EH (cell line): ENCODE measurements at places on chromosomes 12 and 14.

GRCh38 chr14:54129850-54130640 is 173.4 kb upstream of the BMP4 start:
- DNase-seq, result peak; percentile 13

GRCh38 chr14:92754966-92755365 is 6.5 kb upstream of the LGMN start:
- DNase-seq, result no peak

DNA sequence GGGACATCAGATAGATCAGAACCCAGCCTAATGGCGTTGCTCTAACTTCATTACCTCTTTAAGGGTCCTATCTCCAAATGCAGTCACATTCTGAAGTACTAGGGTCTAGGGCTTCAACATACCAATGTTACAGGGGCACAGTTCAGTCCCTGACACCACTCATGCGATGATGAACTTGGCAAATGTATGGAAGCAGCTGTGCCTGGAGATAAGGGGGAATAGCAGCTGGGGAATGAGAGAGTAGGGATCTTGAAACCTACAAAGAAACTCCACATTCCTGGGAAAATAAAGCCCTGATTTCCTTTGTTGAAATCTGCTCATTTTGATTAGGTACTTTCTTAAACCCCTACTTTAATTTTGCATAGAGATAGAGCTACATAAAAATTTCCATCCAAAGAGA is 20.5 kb upstream of the TMCC3 start:
- no peak for DNase-seq

DNA sequence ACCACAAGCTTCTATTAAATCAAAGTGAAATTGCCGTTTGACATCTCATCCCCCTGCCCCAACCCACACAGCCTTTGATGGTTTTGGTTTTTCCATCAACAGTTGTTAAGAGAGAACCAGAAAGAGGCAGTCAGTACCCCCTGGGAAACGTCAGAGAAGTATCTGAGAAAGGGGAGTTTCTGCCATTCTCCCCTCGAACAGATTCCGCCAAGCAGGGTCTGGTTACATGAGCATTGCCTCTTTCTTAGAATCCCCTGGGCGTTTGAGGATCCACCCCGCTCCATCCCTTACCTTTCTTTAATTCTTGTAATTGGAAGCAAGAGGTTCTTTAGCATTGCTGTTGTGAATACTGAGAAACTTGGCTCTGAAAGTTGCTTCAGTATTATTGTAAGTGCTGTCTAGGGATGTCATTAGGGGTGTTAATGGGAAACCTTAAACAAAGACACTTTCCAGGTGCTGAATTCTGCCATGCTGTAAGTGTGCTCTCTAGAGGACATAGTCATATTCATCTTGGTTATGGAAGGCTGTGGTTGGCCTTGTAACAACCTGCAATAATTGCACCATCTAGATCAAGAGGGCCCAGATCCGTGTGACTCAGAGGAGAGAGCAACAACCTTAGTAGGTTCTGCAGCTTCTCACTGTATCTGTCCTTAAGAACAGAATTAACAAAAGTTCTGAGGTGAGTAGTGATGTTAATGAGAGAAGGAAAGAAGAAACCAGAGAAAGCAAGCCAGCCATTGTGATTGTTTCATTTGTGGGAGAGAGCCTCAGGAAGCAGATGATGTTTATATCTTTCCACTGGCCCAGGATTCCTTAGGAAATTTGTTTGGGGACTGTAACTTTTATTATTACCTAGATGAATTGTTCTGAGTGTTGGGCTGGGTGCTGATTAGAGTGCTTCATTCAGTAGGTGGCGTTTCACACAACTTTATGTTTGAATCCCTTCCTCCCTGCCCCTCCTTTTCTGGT is 9.0 kb downstream of the TMBIM6 start:
- peak; percentile 63 for DNase-seq

DNA sequence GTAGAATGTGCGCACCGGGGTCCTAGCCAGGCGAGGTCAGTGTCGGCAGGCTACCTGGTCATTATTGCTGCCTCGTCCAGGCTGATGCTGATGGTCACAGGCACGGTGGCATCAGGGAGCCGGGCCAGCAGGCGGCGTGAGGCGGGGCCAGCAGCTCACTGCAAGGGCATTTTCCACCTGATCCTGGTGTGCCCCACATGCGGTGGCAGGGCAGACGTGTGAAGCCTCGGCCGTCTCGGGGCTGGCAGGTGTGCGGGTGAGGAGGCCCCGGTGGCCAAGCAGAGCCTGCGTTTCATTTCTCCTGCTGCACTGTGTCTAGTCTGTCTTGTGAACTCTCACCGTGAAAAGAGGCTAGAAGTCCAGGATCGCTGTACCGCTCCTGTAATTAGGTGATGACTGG is 12.0 kb upstream of the AMN start:
- no peak for DNase-seq

DNA sequence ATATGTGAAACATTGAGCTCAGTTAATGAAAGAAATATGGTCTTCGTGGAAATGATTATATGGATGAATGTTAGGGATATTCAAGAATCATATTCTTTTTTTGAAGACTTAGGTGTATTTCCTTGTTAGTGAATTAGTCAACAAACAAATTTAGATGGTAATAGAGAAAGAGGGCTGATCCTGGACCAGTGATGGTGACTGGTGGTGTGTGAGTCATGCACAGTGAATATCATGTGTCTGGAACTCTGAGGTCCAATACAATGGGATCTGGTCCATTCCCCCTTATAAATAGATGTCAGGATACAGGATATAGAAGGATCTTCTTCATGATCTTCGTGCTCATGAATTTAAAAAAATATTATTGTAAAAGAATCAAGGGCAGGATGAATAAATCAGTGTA is 64.4 kb upstream of the RTL1 start:
- no peak for DNase-seq

DNA sequence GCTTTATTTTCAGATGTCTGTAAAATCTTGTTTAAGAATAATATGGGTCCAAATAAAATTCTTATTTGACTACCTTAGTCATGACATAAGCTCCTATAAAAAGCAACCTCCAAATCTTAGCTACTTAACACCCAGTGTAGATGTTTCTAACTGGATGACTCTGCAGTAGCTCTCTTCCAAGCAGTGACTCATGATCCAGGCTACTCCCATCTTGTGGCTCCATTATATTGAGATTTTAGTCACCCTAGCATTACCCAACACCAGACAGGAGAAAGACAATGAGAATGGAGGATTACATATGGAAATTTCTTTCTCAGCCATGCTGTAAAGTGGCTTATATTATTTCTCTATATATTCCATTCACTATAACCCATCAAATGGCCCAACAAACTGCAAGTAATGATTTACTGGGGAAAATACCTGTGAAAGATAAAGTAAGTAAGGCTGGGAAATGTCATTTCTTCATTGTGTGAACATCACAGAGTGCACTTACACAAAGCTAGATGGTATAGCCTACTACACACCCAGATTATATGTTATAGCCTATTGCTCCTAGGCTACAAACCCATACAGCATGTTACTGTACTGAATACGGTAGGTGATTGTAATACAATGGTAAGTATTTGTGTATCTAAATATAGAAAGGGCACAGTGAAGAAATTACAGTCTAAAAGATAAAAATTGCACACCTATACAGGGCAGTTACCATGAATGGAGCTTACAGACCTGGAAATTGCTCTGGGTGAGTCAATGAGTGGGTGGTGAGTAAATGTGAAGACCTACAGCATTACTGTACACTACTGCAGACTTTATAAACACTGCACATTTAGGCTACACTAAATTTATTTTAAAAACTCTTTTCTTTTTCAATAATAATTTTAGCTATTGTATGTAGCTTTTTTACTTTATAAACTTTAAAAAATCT is 163.2 kb downstream of the DYRK2 start:
- peak; percentile 78 for DNase-seq

DNA sequence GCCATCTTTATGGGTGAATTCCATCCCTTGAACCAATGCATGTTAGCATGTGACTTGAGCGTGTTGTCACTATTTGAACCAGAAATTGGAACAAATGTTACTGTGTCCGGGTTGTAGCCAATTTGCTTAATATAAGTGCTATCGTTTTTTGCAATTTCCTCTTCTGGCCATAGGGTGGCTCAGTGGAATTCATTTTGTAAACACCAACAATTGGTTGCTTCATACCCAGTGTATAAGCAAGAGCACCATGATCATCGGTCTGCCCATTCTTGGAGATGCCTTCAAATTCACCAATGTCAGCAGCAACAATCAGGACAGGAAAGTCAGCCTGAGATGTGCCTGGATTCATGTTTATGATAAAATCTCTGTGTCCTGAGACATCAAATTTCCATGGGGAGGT is 5.0 kb upstream of the NEDD1 start:
- DNase-seq, result no peak

- no peak for DNase-seq
These were observed 145.1 kb downstream of the TSPAN9 start for GRCh38 chr12:3222306-3222705.

DNA sequence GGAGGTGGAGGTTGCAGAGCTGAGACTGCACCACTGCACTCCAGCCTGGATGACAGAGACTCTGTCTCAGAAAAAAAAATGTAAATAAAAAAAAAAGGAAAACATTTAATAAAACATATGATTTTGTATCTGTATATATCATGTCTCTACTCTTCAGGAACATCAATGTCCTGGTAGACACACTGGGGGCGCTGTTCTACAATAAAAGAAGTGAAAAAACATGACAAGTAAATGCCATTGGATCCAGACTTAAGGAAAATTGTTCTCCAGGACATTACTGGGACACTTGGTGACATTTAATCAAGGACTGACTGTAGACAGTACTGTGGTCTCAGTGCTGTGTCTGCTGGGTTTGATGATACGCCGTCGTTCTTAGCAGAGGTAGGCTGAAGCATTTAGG is 15.5 kb upstream of the KLC1 start:
- DNase-seq, result no peak

DNA sequence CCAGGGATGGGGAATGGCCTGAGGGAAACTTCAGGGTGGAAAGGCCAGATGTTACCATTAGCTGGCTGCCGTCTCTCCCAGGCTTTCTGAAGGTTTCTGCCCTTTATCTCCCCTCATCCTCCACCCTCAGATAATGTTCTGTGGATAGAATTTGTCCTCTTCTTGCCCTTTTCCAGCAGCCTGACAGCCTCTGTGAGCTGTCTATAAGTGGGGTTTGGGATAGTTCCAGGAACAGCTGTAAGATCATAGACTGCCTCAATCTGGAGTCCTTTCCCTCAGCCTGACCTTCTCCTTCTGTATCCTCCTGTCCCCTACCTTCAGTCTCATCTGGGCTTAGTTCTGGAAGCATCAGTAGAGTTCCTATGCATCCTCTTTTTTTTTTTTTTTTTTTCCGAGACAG is 2.8 kb upstream of the RND1 start:
- no peak for DNase-seq

GRCh38 chr14:56806760-56807159 is 3.5 kb downstream of the OTX2 start:
- no peak for DNase-seq

DNA sequence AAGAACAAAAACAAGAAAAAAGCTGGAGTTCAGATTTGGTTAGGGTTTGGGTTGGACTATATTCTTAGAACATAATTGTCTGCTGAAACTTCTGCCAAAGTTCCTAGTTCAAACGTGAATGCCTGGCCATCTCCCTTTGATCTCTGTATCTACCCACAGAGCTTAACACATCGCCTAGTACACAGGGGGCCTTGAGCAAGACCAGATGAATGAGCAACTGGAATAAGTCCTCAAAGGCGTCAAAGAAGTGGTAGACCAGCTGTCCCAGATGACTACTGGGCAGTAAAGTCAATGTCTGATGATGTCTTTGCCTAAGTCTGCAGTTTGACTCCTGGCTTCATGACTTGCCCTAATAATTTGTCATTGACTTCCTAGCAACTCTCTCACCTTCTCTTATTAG is 13.9 kb upstream of the STAB2 start:
- no peak for DNase-seq

- no peak for DNase-seq
These were observed 571 bp downstream of the CPNE6 start for GRCh38 chr14:24071836-24072430.

DNA sequence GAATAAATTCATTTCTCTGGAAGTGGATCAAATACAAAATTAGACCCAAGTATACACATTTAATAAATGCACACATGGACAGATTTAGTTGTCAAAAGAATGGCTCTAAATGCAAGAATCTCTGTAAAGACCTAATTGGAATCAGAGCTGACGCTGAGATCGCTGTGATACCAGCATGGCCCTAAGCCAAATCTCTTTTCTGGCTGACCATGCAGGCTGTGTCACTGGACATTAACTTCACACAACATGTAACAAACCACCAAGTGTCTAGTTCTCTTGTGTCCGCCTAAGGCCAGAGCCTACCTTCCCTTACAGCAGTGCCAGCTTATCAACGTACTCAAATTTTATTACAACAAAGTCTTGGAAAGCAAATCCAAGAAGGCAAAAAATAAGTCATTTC is 127.5 kb downstream of the MED13L start:
- DNase-seq, result peak; percentile 44

DNA sequence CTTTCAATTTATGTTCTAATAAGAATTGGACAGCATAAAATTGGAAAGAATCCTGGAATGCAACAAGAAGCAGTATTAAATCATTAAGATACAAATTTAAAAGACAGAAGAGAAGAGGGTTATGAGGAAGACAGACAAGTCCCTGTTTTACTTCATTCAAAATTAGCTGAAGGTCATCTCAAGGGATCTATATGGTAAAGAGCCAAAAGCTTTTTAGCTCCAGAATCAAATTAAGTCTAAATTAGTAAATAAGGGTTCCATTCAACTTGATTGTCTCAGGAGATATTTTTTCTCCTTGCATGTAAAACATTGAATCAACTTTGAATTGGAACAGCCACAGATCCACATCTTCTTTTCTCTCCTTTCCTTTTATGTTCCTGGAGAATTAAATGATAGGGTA is 7.6 kb downstream of the CCDC196 start:
- no peak for DNase-seq

DNA sequence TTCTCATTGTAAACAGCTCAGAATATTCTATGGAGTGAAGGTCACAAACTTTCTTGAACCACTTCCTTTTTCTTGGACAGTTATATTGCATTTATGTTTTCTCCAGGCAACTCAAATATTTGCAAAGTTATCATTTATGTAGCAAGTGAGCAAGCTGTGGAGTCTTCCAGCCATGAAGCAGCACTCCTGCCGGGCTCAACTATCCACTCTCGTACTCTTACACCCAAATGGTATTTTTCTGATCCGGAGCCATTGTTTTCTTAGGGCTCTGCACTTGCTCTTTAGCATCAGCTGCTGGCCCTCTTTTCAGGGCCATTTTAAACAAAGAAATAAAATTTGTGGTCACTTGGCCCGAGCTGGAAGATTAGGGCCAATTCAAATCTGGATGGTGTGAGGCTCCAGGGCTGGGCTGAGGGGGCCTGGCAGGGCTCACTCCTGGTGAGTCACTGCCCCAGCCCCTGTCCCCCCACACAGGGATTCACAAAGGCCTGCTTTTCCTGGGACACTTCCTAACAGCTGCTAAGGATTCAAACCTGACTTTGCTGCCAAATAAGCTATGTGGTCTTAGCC is 19.7 kb downstream of the SYNE3 start:
- DNase-seq, result peak; percentile 61

- no peak for DNase-seq
These were observed 11.2 kb upstream of the PRPH start for GRCh38 chr12:49283541-49284429.

GRCh38 chr14:100132903-100133510 is 26.4 kb downstream of the DEGS2 start:
- peak; percentile 73 for DNase-seq

GRCh38 chr14:103707329-103708263 is 7.7 kb downstream of the XRCC3 start:
- DNase-seq, result no peak
